ENCODE measurements at places on chromosomes 1 and 21.

- DNase-seq = no peak
These were observed 84.1 kb downstream of the GPR88 start for GRCh38 chr1:100622037-100622436.

- no peak for DNase-seq
These were observed 117.9 kb downstream of the LRIG2 start for GRCh38 chr1:113190930-113191329.

- DNase-seq = peak; percentile 84
These were observed 4.9 kb upstream of the ALDH4A1 start for GRCh38 chr1:18907021-18907916.

DNA sequence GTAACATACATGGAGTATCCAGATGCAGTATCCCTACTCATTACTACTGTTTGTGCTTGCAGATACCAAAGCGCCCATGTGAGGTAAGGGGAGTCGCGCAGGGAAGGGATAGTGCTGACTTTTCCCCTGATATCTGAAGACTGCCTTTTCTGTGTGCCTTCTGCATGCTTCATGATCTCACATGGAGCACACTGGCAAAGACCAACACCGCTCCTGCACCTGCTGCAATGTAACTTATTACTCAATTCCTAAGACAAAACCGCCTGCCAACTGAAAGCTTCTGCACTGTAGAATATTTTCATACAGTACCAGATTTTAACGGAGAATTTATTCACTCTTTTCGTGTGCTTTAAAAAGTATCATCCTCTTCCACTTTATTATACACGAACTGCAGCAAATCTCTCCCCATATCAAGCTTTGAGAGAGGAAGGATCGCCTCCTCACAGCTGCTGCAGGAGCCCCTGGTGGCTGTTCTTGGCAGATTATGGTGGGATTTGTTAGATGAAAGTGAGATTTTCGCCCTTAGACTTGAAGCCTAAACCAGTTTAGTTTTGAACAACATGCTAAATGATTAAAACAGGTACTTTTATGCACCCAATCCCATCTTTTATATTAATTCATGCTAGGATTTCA is 99.1 kb downstream of the PTPN14 start:
- no peak for DNase-seq

- no peak for DNase-seq
These were observed 99.5 kb downstream of the EDEM3 start for GRCh38 chr1:184655185-184655584.

GRCh38 chr1:63671514-63671913 is 78.3 kb downstream of the PGM1 start:
- DNase-seq = no peak

DNA sequence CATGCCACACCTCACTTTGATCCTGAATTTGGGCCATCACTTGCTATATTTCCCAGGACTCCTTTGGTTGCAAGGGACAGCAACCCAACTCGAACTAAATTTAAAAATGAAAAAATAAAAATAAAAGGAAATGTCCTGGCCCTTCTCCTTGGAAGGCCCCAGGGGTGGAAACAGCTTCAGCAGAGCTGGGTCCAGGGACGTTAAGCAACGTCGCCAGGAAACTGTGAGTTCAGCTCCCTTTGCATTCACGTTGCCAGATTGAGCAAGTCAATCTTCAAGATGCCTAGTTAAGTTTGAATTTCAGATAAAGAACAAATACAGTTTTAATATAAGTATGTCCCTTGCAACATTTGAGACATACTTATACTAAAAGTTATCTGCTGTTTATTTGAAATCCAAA is 14.6 kb upstream of the SPSB1 start:
- DNase-seq = no peak

GRCh38 chr21:38957575-38958322 is 152.0 kb downstream of the ETS2 start:
- no peak for DNase-seq

GRCh38 chr1:13617773-13618172 is 34.1 kb downstream of the PDPN start:
- no peak for DNase-seq

- DNase-seq = no peak
These were observed 54.6 kb upstream of the SAMSN1 start for GRCh38 chr21:14600569-14601297.

GRCh38 chr21:34073749-34074282 is 438 bp downstream of the MRPS6 start:
- peak; percentile 42 for DNase-seq

DNA sequence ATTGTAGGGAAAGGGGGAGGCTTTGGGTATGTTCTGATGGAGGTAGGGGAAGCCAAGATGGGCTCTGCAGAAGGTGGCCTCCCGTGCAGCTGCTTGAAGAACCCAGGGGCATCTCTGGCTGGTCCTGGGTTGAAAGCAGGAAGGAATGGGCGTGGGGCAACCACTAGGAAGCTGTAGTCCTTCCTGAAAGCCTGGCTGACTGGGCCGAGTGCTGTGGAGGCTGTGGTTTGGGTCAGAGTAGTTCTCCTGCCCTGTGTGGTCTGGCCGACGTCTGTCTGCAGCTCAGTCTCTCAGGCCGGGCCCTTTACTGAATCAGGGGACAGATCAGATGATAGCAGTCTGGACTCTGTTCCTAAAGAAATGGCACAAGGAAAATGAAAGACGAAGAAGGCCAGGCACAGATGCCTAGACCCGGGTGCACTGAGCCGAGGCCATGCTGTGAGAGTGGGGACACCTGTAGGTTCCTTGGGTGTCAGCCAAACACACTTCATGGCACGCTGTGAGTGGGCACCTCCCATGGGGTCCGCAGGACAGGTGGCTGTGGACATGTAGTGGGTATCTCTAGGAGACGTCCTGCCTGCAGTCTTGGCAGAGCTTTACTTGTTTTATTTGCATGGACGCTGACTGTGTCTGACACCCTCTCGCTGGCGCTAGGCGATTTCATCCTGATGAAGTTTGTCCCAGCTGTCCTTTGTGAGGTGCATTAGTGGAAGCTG is 87.0 kb downstream of the POFUT2 start:
- no peak for DNase-seq

GRCh38 chr1:50264590-50264989 is 155.9 kb downstream of the ELAVL4 start:
- DNase-seq = no peak

DNA sequence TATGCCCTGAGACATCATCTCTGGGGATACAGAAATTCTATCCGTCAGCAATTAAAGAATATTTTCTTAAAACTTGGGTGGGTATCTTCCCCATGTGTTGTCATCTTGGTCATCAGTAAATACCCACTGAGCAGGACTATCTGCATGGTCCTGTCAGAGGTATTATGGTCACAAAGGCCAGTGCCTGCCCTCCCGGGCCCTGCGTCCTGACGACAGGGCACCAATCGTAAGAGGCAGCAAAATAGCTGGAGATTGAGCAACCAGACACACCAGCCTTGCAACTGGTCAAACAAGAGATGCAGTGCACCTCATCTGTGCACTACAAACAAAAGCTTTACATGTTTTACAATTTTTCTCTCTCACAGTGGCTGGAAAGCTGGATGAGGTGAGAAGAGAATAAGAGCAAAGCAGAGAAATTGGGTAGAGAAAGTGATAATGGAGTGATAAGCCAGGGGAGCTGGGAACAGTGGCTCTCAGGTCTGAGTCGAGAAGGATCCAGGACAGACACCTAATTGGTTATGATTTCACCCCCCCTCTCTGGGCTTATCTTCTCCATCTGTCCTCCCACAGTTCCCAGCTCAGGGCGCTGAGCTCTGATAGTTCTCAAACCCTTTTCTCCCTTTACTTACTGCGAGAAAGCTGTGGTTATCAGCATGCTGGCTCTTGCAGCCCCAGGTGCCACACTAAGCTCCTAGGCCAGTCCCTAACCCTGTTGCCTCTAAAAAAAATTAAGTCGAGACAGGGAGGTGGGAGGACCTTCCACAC is 8.8 kb upstream of the SRP9 start:
- DNase-seq = no peak

DNA sequence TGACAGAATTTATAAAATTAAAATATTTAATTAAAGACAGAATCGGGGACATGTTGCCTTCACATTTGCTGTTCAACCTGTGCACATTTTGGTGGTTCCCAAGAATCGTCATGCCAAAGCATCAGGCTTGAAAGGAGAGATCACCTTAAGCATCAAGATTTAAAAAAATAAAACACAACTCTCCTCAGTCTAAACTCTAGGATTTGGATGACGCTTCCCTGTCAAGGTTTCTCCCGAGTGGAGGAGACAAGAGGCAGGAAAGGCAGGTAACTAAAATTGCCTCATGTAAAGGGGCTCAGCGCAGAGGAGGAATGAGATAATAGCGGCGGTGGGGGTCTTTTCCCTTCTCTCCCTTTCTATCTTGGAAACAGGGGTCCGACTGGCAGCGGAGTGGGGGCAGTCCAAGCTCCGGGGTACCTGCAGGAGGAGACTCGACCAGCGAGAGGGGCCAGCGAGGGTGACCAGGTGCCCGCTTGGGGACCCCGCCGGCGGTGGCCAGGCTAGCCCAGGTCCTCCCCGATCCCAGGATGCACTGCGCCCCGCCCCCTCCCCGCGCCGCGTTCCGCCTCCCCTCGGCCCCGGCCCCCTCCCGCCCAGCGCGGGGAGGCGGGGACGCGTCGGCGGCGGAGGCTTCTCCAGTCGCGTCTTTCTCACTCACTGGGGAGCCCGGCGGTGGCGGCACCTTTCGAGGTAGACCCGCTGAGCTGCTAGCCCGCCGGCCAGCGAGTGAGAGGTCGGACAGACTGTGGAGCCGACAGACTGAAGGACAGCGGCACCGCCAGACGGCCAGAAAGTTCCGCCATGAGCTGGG is at the start of gene FNBP1L:
FNBP1L (plus strand) TSS at position 638 of the 811 bp plus-strand sequence; CDS start at position 802, 164 bp downstream.
- peak; percentile 45 for DNase-seq

DNA sequence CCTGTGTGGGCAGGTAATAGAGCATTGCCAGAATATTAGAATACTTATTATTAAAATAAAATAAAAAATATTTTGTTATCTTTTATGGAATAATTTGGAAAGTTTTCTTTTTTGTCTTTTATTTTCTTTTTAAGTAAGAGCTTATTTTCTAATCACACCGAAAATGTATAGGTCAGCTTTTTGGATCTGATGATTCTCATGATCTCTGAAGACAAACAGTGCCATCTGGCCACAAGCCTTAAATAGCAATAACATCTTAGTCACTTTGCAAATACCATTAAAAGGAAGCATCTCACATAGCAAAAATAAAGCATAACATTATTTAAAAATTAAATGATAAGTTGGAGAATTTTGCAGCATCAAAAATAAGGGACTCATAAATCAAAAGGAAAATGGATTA is 213.8 kb downstream of the PLA2G4A start:
- DNase-seq = no peak

- peak; percentile 22 for DNase-seq
These were observed 141.7 kb downstream of the GALNT2 start for GRCh38 chr1:230208619-230209261.

- no peak for DNase-seq
These were observed 28.5 kb downstream of the MGST3 start for GRCh38 chr1:165659581-165659895.

Data from CD4-positive, alpha-beta T cell treated with Interleukin-2 at 100 ng/mL for 4 hours (primary cell).